ENCODE measurements at places on chromosomes 5 and 9.

DNA sequence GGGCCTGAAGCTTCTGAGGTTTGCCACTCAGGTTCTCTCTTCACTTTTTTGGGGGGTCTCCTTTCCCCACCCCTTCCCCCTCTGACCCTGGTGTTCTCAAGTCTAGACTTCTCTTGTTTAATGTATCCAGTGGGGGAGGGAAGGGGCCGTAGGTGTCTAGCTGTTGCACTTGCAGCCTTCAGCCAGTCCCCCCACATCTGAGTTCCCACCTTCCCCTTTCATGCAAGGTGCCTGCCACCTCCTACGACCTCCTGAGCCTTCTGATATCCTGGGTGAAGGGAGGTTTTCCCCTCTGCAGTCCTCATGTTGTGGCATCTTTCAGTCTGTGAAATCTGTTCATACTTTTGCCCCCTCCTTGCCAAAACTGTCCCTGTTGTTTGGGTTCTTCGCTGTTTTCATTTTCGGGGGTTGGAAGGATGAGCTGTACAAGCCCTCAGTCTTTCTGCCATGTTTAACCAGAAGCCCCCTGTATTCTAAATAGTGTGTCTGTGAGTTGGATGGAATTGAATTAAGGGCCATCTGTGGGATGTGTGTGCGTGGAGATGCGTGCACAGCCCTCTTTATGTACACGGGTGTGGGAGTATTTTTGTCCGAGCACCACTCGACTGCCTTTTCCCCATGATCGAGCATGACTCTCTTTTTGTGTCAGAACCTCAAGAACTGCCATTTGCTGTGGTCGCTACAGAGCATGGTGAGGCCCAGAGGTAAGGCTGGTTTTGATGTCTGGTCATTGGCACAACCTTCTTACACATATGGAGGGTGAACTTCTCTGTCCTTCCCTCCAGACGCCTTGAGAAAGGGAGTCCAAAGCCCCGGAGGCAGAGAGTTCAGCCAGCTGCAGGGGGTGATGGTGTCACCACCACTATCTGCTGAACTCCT, 23.6 kb downstream of the PRRC2B start:
- DNase-seq: no peak

DNA sequence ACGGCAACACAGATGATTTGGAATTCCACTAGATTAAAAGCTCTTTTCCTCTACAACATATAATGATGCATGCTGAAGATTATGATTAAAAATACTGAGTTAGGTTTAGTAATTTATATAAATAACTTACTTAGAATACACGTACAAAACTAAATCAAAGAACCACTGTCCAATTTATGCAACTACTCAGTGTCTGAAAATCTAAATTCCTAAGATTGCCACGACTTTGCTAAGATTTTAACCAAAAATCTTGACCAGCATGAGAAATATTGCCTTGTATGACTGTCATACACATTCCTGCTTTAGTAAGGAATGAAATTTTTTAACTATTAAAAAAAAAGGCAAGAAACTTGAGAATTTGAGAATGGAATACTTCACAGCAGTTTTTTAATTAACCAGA, 292.4 kb downstream of the ZNF608 start:
- no peak for DNase-seq

DNA sequence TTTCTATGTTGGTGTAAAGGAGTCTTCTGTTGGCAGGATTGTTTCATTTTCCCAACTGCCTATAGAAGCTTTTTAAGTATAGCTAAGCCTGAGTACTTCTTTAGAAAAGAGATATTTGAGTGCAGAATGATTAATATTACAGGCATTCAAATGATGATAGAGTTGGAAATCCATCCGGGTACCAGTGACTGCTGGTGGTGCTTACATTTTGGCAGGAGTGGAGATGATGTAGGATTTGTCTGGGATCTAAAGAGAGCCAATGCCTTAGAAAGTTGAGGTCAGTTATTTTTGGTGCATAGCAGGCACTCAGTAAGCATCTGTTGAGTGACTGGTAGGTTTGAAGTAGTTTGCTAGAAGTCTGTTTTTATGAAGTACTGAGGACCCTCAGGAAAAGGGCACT, 433.5 kb downstream of the DMAC1 start:
- no peak for DNase-seq

DNA sequence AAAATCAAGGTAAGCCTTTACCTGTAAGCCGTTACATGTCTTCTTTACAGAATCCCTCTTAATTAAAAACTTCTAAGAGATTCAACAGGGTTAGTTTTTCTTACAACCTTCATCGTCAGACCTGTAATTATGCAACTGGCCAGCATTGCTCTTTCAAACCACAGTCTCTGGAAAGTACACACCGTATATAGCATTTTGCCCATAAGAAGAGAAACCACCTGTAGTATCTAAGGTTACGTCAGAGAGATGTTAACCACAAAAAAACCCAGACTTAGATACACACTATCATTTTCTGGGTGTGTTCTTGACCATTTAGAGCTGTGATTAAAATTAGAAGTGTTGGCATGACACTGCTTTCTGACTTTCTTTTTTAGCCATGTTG, 140.0 kb downstream of the MUSK start:
- DNase-seq: no peak

DNA sequence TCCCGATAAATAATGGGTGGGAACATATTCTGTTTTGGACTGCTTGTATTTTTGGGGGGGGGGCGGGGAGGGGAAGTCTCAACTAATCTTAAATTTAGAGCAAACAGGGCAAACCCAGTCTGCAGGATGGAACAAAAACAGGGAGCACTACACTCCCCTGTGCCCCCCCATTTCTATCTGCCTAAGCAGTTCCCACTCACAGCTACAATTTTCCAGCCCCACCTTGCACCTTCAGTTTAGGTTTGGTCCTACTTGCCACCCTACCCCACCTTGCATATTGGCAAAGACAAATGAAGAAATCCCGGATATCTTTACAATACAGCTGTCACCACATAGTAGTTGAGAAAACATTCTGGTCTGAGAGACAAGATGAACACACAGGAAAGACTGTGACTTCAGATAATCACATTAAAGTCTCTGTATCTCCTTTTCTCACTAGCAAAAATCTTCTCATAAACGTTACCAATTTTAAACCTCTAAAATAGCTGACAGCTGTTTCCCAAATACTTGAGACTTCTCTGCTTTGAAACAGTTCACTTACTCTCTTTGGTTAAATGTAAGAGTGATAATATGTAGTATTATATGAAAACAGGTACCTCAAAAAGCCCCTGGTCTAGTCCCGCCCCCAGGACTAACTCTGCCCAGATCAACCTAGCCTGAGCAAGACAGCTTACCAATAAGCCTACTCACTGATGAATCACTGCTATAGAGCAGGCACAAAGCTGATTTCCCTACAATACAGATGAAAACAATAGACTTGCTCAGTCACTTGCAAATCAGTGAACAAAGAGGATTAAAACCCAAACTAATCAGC, 5.2 kb upstream of the RAPGEF6 start:
- DNase-seq: no peak

GRCh38 chr9:115234094-115234493, 116.1 kb upstream of the TNC start:
- DNase-seq: no peak

DNA sequence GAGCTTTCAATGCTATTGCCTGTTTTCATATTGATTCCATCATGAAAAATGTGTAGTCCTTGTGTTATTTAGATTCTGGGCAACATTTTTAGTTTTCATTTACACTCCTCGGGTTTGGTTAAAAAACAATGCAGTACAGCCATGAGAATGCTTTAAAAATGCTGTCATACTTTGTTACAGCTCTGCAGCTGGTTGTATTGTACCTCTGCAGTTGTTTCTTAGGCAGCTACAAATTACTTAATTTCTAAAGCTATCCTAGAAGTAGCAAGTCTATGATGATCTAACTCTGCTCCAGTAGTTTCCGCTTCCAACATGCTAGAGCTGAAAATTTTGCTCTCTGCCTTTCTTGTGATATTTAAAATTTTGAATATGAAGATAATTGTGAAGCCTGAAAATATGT, 20.2 kb downstream of the SNX18 start:
- DNase-seq: no peak

GRCh38 chr5:115431116-115431515, 113.5 kb downstream of the FEM1C start:
- DNase-seq: no peak

DNA sequence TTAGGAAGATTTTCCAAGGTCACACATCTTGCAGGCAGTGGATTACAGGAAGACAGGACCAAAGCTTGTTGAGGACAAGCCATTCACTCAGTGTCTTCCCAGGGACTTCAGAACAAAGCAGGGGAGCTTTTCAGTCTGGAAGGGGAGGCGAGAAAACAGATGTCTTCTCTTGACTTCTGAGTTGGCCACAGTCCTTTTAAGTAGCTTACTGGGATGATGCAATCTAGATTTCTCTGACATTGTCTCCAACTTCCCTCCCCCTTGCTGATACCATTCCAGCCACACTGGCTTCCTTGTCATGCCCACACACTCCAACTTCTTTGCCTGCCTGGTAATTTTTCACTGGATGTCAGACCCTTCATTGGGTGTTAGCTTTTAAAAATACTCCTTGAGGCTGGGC, 174.2 kb upstream of the TBC1D2 start:
- DNase-seq: no peak

- no peak for DNase-seq
Observed at GRCh38 chr5:179129607-179130071, 69.5 kb downstream of the ZNF354C start.

GRCh38 chr5:113259034-113259433, 175.8 kb downstream of the TSSK1B start:
- DNase-seq: no peak

Measured in iPS DF 6.9 (cell line).